Activated naive CD8-positive, alpha-beta T cell treated with anti-CD3 and anti-CD28 coated beads, Interleukin-2, amount 50 U/mL, for 24 hours (primary cell): ENCODE measurements at places on chromosomes 12 and 14.

DNA sequence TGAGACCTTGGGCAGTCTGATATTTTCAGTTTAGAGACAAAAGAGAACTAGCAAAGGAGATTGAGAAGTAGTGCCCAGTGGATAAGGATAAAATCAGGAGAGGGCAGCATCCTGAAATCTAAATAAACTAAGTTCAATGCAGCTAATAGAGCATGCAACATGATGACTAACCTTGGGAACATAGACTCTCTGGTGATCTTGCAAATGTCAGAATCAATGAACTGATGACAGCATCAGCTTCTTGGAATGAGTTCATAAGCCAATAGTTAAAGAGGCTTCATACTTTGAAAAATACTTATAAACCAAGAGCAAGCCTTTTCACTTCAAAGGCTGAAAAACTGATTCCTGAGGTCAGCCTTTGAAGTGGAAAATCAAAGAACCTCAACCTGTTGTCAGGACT, 8.2 kb downstream of the TAS2R19 start:
- no peak for DNase-seq

GRCh38 chr12:84814664-84815245, 97.8 kb downstream of the SLC6A15 start:
- DNase-seq = no peak

- DNase-seq = peak; percentile 56
Measured at GRCh38 chr14:70188659-70189455, at the start of gene SLC8A3. TSS of gene SLC8A3 (minus strand) at chr14:70188951. CDS start at chr14:70168422, 20,529 bp downstream.

DNA sequence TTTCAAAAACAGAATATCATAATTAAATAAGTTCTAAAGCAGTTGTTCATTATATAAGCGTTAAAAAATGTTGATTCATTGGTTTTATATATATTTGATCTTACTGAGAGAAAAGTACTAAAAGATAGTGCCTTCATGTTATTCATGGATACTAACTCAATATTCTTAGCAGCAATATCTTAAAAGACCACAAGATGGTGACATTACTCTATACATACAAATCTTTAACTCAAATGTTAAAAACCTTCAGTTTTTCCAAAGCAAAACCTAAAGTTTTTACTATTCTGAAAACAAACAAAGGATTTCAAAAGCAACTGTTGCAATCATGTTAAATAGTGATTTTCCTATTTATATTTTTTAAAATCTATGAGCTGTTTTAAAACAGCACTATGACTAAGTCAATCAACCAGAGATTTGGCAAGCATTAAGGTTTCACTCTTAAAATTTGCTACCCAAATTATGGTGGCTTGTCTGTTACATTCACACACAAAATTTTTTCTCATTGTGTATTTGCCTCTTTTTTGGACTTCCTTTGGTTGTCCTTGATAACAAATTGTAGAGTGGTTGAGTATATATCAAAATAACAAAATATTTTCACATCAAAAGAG, 50.1 kb upstream of the RERGL start:
- DNase-seq = no peak

- DNase-seq = no peak
Measured at GRCh38 chr14:45181806-45182205, 46.1 kb downstream of the FANCM start.

DNA sequence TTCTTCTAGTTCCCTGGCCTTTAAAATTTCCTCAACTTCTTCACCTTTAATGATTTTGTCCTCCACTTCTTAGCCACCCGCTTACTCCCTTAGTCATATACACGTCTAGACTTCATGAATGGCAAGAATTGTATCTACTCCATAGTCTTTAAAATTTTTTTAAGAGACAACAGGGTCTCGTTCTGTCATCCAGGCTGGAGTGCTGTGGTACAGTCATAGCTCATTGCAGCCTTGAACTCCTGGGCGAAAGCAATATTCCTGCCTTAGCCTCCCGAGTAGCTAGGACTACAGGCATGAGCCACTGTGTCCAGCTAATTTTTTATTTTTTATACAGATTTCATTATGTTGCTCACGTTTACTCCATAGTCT, 47.9 kb downstream of the BBS10 start:
- DNase-seq = no peak

DNA sequence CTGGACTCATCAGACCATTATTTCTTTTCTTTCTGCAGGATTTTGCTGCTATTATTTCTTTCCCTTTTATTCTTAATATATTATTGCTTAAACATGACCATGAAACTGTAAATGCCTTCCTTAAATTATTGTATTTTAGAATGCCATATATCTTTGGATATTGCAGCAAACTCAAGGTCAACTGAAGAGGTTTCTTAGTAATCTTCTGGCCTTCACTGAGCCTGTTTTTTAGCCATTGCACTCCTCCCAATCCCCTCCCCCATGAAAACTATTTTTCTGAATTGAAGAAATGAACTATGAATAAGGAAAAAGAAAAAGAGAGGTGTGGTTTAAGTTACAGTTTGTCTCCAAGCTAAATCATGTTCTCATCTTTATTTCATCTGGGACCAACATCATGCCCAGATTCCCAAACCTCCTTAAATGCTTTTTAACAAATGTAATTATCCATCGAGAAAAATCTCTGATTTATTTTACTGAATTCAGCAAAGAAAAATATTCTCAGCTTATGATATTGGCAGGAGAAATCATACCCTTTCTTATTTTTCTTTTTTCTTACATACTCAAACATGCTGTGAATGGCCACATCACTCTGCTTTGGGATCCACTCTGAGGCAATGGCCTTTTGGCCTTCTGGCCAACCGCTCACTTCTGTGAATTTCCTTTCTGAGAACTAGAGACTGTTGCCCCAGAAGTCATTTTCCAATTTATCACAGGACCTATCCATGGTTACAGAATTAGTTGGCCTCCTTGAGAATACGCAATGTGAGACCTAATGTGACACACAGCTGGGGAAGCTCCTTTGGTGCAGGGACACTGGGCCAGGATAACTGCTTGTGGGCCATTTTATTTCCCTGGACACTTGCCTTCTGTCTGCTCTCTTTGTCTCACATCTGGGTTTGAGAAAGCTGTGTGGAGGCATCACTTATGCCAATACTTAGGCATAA, 50.9 kb downstream of the IGF1 start:
- no peak for DNase-seq

DNA sequence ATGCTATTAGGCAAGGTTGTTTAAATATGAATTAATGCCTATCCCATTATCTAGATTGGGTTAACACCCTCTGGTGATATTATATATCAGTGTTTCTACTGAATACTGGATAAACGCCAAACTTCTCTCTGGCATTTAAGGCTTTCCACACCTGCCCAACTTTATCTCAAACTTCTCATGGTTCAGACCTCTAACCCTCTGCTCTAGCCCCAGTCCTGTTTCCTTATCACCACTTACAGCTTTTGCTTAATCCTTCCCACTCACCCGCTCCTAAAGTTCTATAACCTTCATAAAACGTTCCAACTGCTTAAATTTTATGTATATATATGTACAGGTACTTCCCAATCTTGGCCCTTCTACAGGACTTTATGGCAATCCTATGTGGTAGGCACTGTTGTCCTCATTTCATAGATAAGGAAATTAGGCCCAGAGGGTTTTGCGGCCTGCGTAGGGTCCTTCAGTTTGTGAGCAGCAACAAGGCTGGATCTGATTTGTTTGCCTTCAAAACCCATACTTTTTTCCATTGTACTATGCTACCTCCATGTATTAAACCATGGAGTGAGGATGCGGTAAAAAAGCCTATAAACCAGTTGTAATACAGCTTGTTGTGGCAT, 1.2 kb downstream of the LPCAT3 start:
- no peak for DNase-seq

- DNase-seq = no peak
Measured at GRCh38 chr14:72920008-72920407, 6.3 kb upstream of the DCAF4 start.

GRCh38 chr12:50988051-50988450, 35.7 kb downstream of the HIGD1C start:
- no peak for DNase-seq

- no peak for DNase-seq
Measured at GRCh38 chr12:26854031-26854390, 21.0 kb upstream of the ITPR2 start.

- no peak for DNase-seq
Measured at GRCh38 chr14:28361486-28361885, 405.1 kb upstream of the FOXG1 start.

GRCh38 chr12:22657538-22657937, 32.6 kb downstream of the ETNK1 start:
- DNase-seq = no peak

DNA sequence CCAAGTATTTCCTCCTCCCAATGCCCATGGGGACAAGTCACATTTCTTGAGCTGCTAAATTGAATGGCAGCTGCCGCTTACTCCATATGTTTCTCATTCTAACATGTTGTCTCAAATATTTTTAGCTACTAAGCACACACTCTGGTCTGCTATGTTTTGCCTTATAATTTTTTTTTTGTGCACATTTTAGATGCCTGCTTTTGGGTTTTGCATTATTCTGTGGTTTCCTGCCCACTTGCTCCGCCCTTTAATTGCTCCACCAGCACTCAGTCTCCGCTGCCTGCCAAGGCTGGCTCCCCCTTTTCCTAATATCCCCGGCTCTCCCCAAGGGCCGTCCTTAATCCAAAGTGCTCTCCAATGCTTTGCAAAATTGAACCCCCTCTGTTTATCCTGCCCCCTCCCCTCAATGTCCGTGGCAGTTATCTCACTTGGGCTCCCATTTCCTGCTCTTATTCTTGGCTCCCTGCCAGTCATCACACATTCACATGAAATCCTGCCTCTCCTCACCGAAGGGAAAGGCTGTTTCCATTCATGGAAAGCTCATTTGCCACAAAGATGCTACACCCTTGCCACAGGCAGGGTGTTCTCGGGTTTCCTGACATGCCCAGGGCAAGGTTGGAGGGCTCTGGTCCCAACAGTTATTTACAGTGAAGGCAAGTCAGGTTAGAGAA, 79.4 kb downstream of the C12orf75 start:
- DNase-seq = no peak

DNA sequence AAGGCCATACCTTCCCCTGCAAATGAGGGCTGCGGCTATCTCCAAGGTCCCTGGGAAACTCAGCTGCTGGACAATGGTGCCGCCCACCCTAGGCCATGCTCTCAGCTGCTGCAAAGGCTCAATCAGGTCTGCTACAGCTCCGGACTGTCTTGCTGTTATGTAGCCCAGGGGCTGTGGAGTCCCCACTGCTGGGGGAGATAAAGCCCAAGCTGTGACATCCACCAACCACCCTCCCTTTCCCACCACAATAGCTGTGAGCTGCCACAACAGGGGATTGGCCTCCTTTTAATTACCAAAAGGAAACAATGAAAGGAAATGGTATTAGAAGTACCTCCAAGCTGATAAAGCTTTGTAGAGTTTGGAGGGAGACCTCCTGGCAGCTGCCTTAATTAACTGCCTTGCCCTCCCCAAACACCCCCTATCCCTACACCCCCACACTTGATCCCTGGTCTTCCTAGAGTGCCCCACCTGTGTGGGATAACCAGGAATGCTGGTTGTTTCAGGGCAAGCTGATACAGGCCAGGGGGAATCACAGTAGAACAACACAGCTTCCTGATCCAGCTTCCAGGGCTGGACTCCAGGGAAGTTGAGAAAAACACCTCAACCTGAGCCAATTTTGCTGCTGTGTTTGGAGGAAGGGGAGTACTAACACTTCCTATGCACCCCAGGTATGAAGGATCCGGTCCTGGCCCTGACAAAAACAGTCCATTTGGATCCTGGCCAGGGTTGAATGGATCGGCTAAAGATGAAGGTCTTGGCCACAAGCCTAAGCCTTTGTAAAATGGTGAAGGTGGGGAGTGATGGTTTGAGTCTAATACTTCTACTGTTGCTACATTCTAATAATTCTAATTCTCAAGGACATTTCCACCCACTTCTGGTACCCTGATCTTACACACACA, at the start of gene VWF:
TSS of gene VWF (minus strand) at position 260 of the 899 bp plus-strand sequence. CDS start 1,474 bp downstream, outside the sequence.
- DNase-seq = no peak

DNA sequence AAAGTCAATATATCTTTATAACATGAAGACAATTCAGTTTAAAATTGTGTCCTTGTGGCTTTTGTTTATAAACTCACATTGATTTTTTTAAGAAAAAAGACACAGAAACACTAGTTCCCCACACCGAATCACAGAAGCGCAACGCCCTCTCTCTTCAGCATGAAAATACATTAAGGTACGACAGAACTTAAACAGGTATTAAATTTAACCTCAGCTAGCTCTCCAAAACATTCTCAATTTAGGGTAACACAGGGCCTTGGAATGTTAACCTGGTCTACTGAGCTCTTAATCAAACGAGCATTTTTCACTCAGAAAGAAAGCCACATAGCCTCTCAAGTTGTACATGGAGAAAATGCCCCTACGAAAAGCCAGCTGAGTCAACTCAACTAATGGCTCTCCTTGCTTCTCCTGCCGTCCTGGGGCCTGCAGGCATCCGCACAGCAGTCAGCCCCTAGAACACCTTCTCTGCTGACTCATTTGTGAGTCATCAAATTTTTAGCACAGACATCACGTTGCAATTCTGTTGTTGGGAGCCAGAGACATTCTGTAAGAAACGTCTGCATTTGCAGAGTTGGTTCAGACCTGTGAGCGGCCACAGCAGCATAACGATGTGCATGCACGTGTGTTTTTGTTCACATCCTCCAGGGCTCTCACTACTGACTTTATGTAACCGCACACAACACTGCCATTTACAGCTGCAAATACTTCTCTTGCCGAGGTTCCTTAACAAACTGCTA, 141.6 kb downstream of the ITPR2 start:
- DNase-seq = no peak

- no peak for DNase-seq
Measured at GRCh38 chr12:42652048-42652447, 62.5 kb upstream of the PRICKLE1 start.

DNA sequence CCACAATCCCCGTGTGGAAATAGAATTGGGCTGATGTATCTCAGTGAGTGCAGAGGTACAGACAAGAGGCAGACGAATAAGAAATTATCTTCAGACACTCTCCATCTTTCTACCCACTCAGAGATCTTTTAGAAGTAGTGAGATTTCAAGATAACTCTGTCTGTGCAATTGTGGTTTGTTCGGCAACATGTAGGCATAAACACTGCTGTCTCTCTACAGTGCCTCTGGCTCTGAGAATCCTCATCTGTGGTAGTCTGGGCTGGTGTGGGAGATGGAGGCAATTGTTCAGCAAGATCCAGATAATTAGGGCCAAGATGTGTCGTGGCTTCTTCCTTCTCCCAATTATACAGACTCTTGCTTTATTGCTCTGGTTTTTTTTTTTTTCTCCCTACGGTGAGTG, 3.1 kb downstream of the HOXC13 start:
- no peak for DNase-seq

- DNase-seq = peak; percentile 66
Measured at GRCh38 chr14:20631023-20631879, 10.2 kb downstream of the OR6S1 start.

- DNase-seq = no peak
Measured at GRCh38 chr12:47098099-47098498, 18.3 kb upstream of the AMIGO2 start.

GRCh38 chr12:117069101-117069797, 30.0 kb downstream of the TESC start:
- DNase-seq = no peak

GRCh38 chr12:67069451-67070306, 199.5 kb upstream of the CAND1 start:
- DNase-seq = peak; percentile 38
